ENCODE measurements at places on chromosomes 5 and 9.

DNA sequence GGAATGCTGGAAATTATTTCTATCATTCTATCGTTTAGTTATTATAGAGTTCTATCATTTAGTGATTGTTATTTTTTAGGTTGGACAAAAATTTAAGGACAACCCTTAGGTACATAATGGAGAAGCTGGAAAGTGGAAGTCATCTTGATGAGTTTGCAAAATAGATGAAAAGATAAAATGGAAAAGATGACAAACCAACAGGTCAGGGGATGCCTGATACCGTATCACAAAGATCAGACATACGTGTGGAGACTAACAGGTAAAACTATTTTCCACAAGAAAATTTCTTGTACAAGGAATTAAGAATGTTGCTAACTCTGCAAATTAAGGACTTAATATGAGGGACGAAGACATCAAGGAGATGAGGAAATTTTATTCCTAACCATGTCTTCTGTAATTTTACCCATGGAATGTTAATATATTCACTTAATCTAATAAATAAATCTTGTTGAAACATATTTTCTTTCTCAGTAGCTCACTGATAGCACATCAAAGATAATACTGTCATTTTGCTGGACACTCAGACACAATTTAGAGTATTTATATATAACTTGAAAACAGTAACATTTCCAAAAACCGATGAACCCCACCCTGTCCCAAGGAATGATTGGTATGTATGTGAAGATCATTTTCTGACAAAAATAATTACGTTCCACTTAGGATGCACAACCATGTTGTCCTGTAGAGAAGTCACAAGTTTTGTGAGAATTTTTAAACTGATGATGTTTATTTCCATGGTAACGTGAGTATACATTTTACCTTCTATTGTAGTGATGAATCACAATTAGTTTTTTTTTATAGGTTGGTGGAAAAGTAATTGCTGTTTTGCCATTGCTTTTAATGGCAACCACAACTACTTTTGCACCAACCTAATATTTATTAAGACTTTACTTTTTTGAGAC, 2.6 kb downstream of the LURAP1L start:
- DNase-seq = no peak

- DNase-seq = no peak
Observed at GRCh38 chr9:21856301-21857094, 54.1 kb downstream of the MTAP start.

GRCh38 chr9:115629879-115630840, 512.2 kb upstream of the TNC start:
- DNase-seq = no peak

DNA sequence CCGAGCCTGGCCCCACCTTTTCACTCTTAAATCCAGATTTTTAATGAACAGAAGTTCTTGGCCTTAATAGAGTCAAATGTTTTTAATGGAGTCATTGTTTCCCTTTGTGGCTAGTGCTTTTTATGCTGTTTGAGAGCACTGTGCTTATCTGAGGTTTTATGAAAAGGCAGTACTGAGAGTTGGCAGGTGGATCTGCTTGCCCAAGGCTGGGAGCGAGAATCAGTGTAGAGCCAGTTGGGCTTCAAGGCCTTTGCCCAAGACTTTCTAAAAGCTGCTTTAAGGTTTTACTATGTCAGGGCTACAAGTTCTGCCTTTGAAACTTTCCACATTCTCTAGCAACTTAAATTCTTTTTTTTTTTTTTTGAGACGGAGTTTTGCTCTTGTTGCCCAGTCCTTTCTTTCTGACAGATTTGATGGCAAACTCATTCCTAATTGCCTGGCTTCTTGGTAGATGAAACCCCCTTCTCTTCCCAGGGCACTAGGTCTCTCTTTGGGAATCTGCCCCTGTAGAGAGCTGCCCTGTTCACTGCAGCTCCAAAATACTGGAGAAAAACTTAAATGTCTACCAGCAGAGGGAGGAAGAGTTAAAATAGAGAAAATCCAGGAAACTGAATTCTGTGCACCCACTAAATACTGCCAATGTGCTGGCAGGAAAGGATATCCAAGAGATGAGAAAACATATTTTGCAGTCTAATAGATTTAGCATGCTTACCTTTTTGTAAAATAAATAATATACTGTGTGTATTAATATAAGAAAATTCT, 36.9 kb upstream of the CDK20 start:
- DNase-seq = no peak

DNA sequence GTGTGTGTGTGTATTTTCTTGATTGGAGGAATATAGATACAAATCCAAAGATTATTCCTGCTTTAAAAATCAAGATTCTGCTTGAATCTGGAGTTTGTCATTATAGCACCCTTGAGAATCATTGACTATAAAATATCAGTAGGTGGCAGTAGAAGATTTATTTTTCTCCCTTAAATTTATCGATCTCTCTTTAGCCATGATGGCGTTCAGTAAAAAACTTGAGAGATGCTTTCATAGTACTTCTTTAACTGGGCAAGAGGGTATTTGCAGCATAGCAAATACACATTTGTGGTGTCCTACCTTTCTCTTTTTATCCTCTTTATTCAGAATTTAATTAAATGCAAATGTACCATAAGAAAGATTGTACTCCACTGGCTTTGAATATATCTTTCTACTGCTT, 307.7 kb downstream of the ADGRV1 start:
- no peak for DNase-seq

DNA sequence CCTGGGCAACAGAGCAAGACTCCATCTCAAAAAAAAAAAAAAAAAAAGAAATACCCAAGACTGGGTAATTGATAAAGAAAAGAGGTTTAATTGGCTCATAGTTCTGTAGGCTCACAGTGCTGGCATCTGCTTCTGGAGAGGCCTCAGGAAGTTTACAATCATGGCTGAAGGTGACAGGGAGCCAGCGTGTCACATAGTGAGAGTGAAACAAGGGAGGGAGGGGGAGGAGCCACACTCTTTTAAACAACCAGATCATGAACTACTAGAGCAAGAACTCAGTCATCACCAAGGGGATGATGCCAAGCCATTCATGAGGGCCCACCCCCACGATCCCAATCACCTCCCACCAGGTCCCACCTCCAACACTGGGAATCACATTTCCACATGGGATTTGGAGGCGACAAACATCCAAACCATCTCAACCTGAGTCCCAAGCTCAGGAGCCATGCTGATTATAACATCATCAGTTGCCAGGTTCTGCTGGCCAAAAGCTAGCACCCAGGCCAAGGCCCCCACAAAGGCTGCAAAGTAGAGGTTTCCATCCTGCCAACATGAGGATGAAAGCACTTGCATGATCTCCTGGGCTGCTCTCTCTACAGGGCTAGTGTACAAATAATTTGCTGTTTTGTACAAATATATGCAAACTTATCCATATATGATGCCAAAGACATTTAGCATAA, 15.3 kb downstream of the DENND1A start:
- no peak for DNase-seq

GRCh38 chr5:107604990-107605389, 65.7 kb downstream of the EFNA5 start:
- DNase-seq = no peak

All from activated T-helper 1 cell treated with Interleukin-2 at 50 U/mL for 16 hours (primary cell).